Activated T-cell treated with anti-CD3 and anti-CD28 coated beads for 4 hours (primary cell): ENCODE measurements at places on chromosomes 2 and 18.

- no peak for DNase-seq
Observed at GRCh38 chr2:24597181-24597870, 106.3 kb downstream of the NCOA1 start.

- DNase-seq, result no peak
Observed at GRCh38 chr2:216485237-216485636, 13.4 kb upstream of the RPL37A start.

GRCh38 chr2:67790622-67791021 lies 272.2 kb downstream of the C1D start:
- DNase-seq, result no peak

DNA sequence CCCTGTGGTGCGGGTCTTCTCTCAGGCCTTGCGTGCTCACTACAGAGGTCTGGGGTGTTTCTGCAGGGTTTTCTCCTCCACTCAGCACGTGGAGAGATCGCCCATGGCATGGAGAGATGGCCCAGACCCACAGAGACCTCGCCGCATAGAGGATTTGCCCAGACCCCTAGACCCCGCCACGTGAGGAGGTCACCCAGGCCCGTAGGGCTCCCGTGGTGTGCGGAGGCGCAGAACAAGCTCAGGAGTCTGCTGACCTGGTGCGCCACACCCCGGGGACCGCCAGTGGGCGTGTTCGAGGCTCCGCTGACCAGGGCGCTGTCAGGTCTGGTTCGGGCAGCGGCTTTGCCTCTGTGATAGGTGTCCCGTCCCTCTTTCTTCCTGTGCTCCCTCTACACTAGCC lies 64.5 kb downstream of the ADI1 start:
- DNase-seq, result no peak

GRCh38 chr2:6637330-6637729 lies 228.4 kb downstream of the CMPK2 start:
- DNase-seq, result no peak

DNA sequence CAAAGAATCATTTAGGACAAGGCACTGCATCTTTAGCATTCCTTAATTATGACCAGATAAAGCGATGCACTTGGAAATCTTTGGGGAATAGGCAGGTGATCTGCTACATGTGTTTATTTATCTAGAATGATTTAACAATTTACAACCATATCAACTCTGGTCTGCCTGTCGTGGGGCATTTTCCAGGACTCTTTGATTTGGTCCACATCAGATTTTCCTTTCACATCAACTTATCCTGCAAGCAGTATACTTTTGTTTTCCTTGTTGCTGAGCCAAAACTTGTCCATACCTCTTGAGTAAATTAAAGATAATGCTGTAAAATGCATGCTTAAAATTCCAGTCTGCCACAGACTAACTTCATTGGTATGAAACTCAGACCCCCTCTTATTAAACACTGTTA lies 312.4 kb upstream of the TCF4 start:
- no peak for DNase-seq

DNA sequence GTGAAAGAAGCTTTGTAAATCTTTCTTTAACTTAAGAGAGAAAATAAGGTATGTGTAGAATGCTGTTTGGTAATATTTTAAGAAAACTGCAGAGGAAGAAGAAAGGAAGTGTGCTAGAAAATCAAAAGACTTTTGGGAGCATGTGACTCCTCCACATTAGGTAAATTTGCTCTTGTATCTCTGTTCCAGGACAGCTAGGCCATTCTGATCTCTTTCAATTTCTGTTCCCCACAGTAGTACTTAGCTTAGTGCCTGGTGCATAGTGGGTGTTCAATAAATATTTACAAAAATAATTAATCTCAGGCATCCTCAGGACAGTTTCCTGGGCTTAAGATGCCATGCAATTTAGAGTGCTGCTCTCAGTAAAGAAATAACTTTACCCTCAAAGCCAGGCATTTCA lies 105.0 kb downstream of the GPD2 start:
- DNase-seq, result no peak

DNA sequence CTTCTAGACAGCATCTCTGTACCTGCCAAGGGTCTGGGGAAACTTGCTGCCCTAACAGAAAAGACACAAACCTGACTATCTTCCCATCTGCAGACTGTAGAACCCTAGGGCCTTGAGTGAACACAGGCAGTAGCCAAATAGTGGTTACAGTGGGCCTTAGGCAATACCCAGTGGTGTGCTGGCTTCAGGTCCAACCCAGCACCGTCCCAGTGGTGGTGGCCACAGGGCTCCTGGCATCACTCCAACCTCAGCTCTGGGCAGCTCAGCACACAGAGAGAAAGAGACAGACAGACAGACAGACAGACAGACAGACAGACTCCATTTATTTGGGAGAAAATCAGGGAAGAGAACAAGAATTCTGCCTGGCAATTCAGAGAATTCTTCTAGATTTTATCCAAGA lies 29.3 kb upstream of the UPP2 start:
- no peak for DNase-seq

DNA sequence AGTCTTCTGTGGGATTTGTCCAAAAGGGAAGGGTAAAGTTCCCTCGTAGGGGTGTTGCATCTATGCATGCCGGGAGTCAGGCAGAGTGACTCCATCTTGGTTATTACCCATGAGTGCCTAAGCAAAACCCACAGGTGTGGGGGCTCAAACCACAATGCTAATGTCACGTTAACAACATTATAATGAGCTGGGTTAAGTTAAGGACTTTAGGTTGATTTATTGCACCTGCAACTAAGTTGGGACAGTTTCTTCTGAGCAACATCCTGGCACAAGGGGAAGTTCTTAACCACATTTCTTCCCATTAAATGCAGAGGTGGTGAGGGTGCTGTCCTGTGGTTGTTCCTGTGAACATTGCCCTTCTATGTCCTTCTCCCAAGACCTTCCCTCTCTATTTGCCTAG lies 1596.8 kb upstream of the SLC39A10 start:
- no peak for DNase-seq

- DNase-seq, result no peak
Observed at GRCh38 chr18:38318416-38318815, 752.8 kb upstream of the CELF4 start.

DNA sequence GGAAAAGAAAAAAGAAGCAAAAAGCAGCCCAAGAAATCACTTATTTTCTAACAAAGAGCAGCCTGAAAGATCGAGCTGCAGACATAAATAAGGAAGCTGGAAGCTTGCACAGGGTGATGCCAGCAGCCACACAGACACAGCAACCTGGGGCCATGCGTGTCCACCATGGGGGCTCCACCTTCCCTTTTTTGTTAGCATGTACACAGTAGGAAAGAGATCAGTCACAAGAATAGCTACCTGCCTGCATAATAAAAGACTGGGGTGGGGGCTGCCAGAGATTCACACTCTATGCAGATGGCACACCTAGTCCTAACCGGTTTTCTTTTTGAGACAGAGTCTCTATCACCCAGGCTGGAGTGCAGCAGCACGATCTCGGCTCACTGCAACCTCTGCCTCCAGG lies 2.9 kb upstream of the CNOT11 start:
- no peak for DNase-seq

- DNase-seq, result no peak
Observed at GRCh38 chr2:20723543-20723942, 56.6 kb downstream of the GDF7 start.

DNA sequence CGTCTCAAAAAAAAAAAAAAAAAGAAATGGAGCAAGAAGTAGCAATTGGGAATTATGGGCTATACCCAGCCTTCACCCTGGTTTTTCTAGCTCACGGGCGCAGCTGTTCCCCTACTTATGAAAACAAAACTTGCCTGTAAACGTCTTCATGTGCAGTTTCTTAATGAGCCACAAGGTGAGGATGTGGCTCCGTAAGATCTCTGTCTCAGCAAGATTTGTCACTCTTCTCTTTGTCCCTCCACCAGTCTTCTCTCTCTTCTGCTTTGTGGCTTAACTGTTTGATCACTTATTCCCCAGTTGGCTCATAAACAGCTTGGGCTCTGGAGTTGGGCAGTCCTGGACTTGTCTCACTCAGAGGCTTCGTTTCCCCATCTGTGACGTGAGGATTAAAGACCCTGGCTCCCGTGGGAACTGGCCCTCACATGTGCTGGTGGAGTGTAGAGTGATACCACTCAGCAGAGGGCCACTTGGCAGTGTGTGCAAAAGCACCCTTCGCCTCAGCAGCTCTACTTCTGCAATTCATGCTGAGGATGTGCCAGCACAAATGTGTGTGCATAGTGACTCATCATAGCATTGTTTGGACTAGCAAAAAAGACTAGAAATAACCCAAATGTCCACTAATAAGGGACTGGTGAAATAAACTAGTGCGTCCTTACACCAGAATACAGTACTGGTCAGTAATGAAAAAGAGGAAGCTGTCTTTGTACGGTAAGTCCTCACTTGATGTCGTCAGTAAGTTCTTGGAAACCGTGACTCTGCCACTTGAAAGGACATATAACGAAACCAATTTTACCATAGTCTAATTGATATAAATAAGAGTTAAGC lies 8.7 kb downstream of the CEP68 start:
- peak; percentile 28 for DNase-seq

- DNase-seq, result no peak
Observed at GRCh38 chr2:235143789-235144188, 192.0 kb downstream of the SH3BP4 start.

DNA sequence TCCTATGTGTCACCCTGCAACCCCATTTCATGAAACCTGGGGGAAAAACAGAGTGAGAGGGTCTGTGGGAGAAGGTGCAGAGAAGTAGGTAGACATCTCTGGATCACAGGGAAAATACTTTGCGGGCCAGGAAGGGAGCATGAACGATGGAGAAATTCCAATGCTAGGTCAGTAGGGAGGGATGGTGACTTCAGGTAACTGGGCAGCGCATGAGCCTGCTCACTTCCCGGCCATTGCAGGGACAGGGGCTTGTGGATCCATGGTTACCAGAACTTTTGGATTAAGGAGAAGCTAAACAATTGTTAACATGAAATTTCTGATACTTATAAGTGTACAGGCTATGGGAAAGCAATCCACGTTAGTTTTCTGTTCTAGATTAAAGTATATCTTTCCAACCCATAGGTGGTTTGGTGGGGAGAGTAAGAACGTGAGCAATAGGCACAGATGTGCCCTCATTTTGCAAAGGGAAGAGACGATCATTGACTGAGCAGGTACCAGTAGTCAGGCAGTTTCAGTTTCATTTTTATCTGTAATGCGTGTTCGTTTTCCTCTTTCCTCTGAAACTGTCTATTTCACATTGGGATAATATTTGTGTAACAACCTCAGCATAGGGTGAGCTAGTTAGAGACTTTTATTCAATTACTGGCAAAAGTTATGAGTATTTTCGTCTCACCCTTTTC lies 65.0 kb downstream of the NYAP2 start:
- no peak for DNase-seq

- DNase-seq, result no peak
Observed at GRCh38 chr2:221212105-221212504, 360.0 kb downstream of the EPHA4 start.

DNA sequence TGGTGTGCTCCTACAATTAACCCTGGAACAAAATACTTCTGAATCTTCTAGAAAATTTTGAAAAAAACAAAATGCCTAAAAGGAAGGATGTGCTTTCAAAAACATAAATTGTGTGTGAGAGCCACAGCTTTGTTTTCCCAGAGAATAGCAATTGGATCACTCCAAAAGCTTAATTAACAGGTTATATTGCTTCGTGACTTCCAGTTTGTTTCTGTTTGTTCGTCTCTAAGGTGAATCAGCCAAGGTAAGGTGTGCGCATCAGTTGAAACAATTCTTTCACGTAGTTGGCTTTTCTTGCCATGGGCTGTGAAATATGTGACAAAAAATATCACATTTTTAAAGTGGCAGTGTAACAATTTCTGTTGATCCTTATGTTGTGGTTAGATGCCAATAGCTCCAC lies 90.3 kb upstream of the BARD1 start:
- no peak for DNase-seq

DNA sequence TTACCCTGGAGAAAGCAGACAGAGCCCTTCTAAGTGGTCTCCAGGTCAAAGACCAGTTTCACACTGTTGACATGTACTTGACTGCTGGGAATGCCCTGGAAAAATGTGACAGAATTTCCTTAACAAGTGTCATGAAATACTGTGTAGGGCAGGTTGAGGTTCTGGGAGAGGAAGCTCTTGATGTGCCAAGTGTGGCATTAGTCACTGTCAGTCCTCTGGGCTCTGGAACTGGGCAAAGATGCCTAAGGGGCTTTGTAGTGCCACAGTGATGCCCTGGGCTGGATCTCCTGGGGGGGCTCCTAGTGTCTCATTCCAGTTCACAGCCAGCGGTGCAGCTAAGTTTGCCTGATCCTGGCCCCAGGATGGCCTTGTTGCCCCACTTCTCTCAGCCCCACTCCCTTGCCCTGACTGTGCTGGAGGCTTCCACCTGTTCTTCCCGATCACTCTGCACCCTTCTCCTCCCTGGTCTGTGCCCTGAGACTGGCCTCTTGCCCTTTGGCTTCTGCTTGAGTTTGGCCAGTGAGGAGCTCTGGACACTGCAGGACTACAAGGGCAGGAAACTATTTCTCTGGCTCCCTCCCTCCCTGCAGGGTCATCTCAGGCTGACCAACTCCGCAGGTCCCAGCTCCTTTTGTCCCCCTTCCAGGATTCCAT lies 27.0 kb upstream of the FAM124B start:
- DNase-seq, result no peak

- no peak for DNase-seq
Observed at GRCh38 chr2:381941-382727, 94.2 kb upstream of the ALKAL2 start.

DNA sequence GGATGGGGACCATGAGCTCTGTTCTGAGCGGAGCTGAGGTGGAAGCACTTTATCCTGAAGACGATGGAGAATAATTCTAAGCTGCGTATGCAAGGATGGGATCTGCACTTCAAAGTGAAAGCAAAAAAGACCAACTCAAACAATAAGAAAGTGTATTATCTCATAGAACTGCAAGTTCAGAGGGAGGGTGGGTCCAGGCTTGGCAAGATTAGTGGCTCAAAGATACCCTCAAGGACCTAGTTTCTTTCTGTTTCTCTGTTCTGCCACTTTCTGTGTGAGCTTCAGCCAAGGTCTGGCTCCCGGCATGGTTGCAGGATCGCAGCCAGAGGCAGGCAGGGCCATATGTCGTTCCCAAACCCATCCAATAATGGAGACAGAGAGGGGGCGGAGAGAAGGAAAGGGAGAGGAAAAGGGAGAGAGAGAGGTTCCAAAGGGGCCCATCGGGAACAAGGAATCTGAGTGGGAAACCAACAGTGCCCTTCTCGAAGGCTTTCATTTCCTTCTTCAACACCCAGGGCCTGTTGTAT lies 169.2 kb upstream of the NCK2 start:
- no peak for DNase-seq

GRCh38 chr2:71730785-71731383 lies 277.5 kb downstream of the DYSF start:
- DNase-seq, result no peak

GRCh38 chr2:153543635-153544071 lies 65.1 kb upstream of the RPRM start:
- DNase-seq, result no peak

GRCh38 chr2:9771481-9772017 lies 71.7 kb upstream of the TAF1B start:
- DNase-seq, result no peak
